GM04503 (cell line): ENCODE measurements at places on chromosomes 5 and 9.

GRCh38 chr9:107309271-107309670 lies 26.2 kb downstream of the RAD23B start:
- DNase-seq, result no peak

- DNase-seq, result no peak
These were observed 34.5 kb upstream of the SLC46A2 start for GRCh38 chr9:112925058-112925641.

DNA sequence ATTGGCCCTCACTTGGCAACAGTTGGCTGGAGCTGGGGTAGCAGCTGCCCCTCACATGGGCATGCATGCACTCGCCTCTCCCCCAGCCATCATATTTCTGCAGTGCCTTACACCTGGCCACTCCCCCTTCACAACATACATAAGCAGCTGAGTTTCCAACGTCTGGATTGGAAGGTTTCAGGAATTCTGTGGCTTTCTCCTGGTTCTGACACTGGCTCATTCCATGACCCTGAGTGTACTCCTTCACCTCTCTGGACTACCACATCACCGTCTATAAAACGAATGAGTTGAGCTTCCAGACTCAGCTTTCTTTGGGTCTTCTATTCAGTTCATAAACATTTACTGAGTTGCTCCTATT lies 84.3 kb downstream of the GALNT10 start:
- DNase-seq, result no peak

GRCh38 chr9:99169982-99170761 lies 51.6 kb downstream of the ALG2 start:
- DNase-seq, result no peak

GRCh38 chr5:26948921-26949320 lies 89.5 kb downstream of the CDH9 start:
- DNase-seq, result no peak

- no peak for DNase-seq
These were observed 28.5 kb upstream of the UNC5A start for GRCh38 chr5:176781638-176782570.

GRCh38 chr9:124475868-124476690 lies 25.8 kb downstream of the ADGRD2 start:
- DNase-seq, result no peak

GRCh38 chr9:136665704-136666371 lies 3.1 kb downstream of the EGFL7 start:
- no peak for DNase-seq

DNA sequence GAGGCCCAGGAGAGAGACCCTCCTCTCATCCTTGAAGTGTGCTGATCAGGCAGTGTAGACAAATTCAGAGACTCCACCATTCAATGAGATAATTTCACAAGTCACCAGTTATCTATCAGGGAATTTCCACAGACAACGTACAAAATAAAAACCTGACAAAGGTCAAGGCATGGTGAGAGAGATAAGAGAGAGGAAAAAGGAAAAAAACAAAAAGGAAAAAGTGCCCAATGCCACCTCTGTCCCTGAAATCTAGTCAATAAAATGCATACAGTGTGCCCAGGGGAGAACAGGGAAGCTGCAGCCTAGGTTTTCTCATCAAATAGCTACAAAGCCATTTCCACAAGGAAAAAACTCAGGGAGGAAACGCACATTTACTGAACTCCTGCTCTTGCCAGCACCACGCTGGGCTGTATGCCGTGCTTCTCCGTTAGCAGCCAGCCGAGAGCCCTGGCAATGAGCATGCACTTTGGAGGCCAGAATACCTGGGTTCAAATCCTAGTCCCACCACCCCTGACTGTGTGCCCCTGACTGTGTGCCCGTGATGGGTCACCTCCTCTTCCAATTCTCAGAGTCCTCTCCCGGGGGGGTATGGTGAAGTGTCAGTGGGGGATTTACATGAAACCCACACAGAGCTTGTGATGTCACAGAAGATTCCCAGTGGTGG lies 11.6 kb downstream of the WHRN start:
- DNase-seq, result no peak

- DNase-seq, result no peak
These were observed 54.2 kb downstream of the FNBP1 start for GRCh38 chr9:129988607-129989361.

DNA sequence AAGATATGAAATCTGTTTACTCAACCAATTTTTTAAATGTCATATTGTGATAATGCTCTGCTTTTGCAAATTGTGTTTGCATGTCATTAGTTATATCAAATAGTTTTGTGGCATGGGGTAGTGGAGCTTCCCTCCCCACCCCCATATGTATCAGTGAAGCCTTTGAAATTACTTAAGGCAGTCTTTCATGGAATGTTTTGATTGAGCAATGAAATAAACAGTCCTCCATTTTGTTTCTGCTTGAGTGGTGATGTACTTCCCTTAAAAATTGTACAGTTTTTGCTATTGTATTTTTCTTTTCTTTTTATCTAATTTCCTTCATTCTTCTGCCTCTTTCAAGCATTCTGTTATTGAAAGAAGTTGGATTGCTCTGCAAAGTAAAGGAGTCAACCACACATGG lies 3.5 kb downstream of the SOWAHA start:
- DNase-seq, result no peak

DNA sequence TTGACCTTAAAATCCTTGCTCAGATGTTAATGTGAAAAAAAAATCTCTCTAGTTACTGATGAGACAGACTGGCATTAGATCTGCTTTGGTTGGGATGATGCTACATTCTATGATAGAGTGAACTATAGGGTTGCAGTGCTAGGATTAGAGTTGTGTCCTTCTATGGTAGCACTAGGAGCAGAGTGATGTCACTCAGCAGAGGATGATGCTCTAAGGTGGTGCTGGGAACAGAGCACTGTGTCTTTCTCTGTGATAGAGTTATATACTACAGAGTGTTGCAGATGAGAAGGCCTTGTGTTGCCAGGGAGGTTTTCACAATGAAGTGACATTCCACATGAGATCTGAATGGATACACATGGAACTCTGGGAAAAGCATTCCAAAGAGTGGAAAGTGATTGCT lies 462.3 kb downstream of the CDH12 start:
- DNase-seq, result no peak

DNA sequence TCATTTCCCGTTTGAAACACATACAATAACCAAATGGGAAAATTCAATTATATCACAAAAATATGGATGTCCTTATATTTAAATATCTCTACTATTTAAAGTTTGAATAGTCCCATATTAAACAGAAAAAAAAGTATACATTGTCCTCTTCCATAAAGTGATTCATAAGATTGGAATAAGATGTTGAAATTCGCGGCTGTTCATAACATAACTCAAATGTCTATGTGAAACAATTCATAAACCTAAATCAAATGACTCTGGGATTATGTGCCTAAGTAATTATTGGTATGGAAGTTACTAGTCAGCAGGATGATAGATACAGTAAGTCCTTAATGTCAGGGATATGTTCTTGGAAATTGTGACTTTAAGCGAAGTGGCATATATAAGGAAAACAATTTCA lies 3.9 kb upstream of the EFNA5 start:
- DNase-seq, result no peak

DNA sequence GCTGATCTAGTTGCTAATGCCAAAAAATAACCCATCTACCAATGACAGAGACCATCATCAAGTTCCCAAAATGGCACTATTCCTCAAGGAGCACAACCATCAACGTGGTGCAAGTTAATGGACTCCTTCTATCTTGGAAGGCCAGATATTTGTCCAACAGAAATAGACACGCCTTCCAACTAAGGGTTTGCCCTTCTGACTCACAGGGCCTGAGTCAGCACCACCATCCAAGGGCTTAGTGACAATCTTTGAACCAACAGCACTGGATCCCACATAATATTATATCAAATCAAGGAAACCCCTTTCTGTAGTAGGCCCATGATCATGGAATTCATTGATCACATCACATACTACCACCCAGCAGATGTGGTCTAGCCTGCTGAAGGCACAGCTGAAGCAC lies 84.3 kb downstream of the MED27 start:
- DNase-seq, result no peak

DNA sequence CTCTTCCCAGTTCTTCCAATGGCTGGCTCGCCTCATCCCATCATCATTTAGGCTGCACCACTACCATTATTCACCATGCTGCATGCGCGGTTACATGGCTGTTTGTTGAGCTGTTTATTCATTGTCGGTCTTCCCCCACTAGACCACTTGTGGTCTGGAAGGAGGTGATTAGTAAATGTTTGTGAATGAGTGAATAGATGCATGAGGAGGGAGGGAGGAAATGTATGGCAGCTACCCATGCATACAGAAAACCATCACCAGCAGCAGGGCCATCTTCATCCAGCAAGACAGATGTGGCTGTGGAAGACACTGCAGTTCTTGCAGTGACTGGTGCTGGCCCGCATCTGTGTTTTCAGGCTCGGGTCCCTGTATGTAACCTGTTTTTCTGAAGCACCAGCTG lies 113.3 kb upstream of the SAP30L start:
- no peak for DNase-seq

DNA sequence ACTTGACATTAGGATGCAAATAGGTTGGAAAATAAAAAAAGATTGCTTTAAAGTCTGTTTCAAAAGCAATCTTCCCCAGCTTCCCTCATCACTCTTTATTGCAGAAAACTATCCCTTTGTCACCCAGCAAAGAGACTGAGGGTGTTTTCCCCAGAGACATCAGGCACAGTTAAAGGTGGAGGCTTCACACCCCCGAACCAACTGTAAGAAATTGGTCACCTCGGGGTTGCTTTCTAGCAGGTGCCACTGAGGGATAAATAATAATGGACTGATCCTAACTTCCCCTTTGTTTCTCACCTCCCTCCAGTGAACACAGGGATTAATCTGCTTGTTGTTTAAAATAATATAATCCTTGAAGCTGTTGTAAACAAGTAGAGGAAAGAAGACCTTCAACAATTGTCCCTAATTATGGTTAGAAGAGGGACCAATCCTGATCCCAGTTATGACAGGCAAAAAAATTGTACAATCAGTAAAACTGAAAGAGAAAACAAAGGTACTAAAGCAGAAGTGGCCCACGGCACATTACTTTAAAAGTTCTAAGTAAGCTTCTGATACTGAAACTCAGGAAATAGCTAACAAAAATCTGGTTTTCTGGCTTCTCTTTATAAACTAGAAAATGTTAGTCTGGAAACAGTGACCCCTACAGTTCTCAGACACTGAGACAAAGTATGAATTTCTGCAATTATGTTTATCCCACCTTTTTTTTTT lies 6.6 kb upstream of the PCSK1 start:
- DNase-seq, result no peak

DNA sequence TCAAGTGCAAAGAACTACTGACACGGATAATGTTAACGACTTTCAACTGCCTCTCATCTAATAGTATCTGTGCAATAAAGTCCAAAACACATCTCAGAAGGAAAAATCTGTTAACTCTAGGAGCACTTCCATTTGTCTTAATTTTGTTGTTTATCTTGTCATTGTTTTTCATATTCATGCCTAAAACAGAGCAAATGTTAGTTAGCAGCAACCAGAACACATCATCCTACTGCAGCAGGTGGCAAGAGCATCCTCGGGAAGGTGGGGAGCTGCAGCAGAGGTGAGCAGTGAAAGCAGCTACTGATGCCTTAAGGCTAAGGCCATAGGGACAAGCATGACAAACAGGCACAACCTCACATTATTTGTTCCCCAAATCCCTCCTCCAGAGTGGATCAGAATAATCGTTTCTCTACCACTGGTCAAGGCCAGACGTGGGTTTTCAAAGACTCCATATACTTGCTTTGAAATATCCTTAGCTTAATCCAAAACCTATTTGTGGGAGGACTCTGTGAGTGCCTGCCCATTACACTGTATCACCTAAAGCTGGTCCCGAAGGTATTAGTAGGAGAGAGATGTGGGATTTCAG lies 1.0 kb downstream of the HMGCS1 start:
- DNase-seq, result no peak

DNA sequence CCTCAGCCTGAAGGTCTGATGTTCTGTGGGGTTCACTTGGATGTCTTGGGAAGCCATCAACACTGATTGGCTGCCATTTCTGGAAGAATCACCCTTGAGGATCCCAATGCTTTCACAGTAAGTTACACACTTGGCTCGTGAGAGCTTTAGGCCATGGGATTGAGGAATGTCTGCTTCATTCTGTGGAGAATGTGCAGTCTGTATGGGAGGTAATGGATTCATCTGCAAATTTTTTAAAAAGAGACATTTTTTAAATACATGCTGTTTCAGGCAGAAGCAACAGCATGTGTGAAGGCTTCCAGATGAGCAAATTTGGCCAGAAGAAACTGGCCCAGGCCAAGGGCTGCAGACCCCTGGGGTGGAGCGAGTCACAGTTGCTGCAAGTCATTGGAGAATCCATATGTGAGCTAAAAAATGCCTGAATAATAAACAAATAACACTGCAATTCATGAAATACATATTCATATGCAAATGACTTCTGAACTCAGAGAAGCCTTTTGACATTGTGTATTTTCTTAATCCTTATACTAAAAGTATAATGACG lies 146.3 kb upstream of the RASEF start:
- no peak for DNase-seq

GRCh38 chr5:96726802-96727201 lies 64.6 kb downstream of the CAST start:
- no peak for DNase-seq

GRCh38 chr5:163475411-163475810 lies 15.0 kb downstream of the HMMR start:
- DNase-seq, result no peak

GRCh38 chr9:69805962-69806515 lies 14.6 kb upstream of the CFAP95 start:
- DNase-seq, result no peak

DNA sequence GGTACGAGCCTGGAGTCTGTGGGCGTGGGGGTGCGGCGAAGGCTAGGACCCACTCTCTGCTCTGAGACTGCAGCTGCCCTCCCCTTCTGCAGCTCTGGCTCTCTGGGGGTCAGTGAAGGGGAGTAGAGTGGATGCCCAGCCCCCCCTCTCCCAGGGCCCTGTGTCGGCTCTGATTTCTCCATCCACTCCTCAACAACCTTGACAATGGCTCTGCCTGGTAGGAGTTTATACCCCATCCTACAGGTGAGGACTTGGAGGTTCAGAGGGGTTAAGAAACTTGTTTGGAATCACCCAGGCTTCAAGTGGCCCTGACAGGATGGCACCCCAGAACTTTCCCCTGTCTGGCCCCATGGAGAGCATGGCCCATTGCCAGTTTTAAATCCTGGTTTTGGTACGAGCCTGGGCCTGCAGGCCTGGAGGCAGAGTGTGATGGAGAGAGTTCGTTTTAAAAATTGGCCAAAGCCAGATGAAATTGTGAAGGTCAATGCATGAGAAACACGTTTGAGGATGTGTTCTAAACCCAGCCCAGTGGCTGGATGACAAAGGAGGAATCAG lies 22.3 kb downstream of the NCS1 start:
- no peak for DNase-seq

DNA sequence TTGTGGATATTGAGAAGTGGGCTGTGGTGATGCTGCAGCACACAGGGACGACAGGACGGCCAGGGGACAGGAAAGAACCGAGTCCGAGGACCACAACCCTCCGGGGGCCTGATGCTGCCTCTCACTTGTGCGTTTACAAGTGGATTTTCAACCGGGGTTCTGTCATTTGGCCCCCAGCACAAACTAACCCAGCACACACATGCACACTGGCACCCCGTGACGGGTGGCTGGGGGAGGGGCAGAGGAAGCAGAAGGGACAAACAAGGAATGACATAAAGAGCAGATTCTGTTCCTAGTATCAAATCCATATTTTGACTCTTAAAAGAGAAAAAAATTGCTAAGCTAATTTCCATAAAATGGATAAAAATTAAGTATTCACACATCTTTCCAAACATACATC lies 18.3 kb upstream of the ZFYVE16 start:
- no peak for DNase-seq
